ENCODE measurements at places on chromosomes 7 and 10.

GRCh38 chr7:100799037-100799896 lies 28.1 kb downstream of the EPHB4 start:
- ATAC-seq, result no peak

GRCh38 chr10:348456-348855 lies 213.2 kb downstream of the ZMYND11 start:
- ATAC-seq, result no peak

DNA sequence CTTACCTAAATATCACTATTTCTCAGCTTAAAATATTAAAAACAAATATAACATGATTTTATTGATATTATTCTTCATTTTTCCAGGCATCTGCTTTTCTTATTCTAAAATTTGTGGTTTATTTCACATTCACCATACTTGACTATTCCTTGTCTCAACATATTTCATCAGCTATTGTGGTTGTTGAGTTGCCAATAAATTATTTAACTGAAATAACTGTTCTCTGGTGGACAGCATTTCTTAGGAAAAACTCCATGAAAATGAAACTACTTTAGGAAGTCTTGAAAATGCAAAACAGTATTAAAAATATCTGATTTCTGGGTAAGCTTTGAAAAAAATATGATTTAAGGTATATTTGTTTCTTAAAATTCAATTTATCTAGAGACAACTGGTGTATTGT lies 122.9 kb upstream of the SEMA3A start:
- no peak for ATAC-seq

DNA sequence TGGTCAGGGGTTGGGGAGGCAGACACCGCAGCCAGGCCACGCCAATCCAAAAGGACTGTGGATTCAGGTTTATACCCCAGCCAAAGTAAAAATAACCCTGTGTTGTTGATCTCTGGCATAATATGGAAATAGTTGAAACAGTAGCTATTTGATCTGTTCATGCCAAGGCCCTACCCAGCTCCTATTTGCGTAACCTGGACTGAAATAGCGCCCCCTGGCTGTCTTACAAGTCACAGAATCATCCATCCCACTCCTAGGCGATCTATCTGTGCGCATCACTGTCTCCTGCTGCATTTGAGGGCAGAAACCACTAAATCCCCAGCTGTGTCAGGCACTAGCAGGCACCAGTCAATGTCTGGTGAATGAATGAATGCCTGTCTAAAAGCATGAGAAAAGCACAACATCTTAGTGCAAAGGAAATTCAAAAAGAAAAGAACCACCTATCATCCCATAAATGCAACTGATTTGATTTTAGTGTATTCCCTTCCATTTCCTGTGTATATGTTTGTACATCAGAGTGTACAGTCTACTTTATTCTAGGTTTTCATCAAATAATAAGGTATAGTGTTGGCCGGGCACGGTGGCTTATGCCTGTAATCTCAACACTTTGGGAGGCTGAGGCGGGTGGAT lies 160.0 kb downstream of the SLIT1 start:
- peak; percentile 61 for ATAC-seq

- no peak for ATAC-seq
Measured at GRCh38 chr10:34537629-34538231, 277.4 kb downstream of the PARD3 start.

DNA sequence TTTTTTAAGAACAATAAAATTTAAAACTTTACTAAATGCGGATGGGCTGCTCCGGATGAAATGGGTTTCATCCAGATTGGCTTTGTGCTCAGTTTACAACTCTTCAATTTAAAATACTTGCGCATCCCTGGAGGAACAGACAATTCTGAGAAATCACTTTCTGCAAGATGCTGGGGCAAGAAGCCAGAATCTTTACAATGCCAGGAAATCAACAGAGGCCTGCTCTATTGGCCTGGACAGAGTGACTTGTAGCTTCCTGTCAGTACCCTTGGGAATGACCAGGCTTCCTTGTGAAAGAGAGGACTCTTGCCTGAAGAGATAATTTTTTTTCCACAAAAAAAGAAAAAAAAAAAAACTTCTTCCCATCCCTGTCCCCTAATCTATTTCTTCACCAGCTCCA lies 3.9 kb upstream of the FAM13C start:
- no peak for ATAC-seq

GRCh38 chr10:103428989-103429643 lies 23.1 kb downstream of the CALHM2 start:
- no peak for ATAC-seq

DNA sequence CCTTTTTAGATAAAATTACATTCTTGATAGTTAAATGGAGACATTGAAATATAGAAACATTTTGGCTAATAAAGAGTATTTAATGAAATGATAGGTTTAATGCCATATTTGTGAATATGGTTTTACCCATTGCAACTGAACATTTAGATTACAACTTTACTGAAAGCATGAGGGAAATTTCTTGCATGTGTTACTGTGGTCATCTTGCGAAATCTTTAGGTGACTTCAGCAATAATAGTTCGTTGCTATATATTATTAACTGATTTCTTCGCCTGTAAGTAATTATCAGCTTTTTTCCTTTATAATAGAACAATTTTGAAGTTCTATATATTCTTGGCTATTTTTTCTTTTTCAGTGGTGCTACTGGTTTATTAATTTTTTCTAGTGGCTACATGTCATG lies 83.2 kb downstream of the MLLT10 start:
- ATAC-seq, result no peak

- peak; percentile 25 for ATAC-seq
Measured at GRCh38 chr10:48231178-48231577, 43.3 kb downstream of the FRMPD2 start.

DNA sequence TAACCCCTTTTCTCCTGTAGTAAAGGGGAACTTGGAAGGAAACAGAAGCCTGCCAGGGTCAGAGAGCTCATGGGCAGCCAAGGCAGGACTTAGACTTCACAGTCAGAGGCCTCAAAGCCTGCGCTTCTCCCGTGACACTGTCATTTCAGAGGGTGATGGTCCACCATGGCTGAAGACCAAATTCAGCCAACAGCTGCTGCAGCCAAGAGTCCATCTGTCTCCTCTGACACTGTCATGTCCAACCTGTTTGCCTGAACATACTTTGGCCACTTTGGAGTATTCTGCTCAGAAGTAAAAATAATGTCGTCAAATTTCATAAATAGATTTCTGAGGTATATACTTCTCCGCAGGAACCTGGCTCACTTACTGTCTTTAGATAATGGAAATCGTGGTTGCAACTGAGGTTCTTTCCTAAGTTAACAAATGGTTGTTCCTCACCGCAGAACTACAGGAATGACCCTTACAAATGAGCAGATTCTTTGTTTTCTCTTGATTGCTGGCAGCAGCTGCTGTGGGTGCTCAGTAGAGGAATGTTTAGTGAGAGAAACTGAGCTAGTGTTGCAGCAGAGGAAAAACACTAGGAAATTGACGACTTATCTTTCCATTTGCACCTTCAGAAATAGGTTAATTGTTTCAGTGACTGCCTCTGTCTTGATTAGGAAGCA lies 626.5 kb downstream of the SDK1 start:
- ATAC-seq, result no peak

- ATAC-seq, result no peak
Measured at GRCh38 chr7:17564678-17565212, 266.3 kb downstream of the AHR start.

DNA sequence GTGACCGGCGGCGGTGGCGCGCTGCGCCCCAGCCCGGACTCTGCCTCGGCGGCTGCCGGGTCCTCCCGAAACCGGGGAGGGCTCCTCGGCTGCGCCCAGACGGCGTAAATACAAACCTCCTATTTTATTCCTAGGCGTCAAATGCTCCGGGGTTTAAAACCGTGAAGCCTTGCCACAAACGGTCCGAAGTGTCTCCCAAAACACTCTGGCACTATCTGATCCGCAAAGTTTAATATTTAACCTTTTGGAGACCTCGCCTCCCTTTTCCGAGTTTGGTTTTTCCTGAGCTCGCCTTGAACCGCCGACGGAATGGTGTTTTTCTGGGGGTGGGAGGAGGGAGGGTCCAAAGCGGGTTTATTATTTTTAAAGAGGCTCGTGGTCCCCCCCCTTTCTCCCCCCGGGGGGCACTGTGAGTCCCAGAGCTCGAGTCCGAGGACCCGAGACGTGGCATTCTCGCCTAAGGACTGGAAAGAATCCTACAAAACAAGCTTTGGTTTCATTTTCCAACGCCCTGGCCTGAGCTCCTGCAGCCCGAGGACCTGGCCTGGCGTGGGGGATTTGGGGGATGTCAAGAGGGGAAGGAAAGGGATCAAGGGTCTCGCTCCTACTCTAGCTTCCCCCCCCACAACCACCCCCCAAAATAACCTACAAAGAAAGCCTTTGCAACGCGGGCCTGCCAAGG lies 1.8 kb downstream of the TNRC18 start:
- no peak for ATAC-seq

GRCh38 chr7:55326081-55326835 lies 38.9 kb upstream of the LANCL2 start:
- no peak for ATAC-seq

- no peak for ATAC-seq
Measured at GRCh38 chr7:46806856-46807255, 775.1 kb downstream of the TNS3 start.

DNA sequence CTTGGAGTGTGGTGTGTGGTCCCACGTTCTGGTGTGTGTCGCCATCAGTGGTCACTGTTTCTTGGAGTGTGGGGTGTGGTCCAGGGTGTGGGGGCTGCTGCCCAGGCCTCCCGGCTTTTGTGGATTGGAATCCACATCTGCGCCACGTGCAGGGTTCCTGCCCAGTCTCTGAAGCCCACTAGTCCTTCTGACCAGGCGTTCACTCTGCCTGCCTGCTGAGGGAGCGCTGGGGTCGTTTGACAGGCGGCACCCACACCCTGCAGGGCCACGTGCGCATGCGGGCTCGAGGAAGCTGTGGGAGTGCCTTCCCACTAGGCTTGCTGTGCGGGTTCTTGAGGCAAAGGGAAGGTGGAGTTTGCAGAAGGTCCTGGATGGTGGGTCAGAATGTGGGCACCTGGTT lies 51.4 kb downstream of the INPP5A start:
- no peak for ATAC-seq
